ENCODE measurements at places on chromosomes 12 and 14. TPM values are rescaled to one million over a fixed set of nuclear protein-coding genes. Genes with fewer than 3 reads are reported as not detected.

DNA sequence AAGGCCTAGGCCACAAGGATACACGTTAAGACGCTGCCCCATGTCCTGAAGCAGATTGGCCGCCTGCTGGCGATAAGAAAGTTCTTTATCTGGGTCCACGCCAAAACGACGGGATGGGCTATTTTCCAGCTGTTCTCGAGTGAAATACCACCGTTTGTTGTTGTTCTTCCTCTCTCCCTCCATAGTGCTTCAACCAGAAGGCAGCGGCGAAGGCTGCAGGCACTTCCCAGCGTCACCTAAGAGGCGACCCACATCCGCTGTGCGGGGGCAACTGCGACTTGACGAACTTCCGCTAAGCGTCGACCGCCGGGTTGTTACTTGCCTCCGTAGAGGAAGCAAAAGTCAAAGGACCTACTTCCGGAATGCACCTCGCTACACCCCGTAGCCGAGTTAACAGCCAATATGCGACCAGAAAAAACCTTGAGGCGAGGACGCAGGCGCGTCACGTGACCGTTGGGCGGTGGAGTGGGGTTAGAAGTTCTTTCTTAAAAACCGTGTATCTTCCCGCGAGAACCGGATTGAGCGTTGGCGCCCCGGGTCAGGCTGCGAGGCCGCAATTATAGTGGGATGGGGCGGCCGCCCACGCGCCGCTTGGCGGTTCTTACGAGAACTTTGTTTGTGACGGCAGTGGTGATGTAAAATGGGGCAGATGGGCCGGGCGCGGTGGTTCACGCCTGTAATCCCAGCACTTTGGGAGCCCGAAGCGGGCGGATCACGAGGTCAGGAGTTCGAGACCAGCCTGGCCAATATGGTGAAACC lies at the start of gene CCNT1:
TSS of gene CCNT1 (minus strand) at position 215 of the 759 bp plus-strand sequence. CDS start at position 183, 32 bp downstream.
- H3K4me1 ChIP-seq = peaks cover 44% of the 10 kb centered on the region
- peaks cover 59% of the 10 kb centered on the region for H3K36me3 ChIP-seq
- peak within 1 kb of the TSS; percentile 87 for H3K4me3 ChIP-seq
- peak within 1 kb of the TSS; percentile 97 for H3K27ac ChIP-seq
- peak; percentile 99 for DNase-seq

GRCh38 chr12:4956054-4956453 lies 46.3 kb downstream of the KCNA1 start:
- H3K4me1 ChIP-seq = no peaks in the 10 kb centered on the region
- DNase-seq = no peak
- H3K4me3 ChIP-seq = no peak overlapping the region
- peaks cover 45% of the 10 kb centered on the region for H3K27me3 ChIP-seq

DNA sequence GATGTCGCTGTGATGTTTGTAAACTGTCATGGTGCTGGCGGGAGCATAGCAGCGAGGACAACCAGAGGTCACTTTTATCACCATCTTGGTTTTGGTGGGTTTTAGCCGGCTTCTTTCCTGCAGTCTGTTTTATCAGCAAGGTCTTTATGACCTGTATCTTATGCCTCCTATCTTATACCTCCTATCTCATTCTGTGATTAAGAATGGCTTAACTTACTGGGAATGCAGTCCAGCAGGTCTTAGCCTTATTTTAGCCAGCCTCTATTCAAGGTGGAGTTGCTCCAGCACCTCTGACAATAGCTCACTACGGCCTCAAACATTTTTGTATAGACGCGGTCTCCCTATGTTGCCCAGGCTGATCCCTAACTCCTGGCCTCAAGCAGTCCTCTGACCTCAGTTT lies 53.7 kb downstream of the B4GALNT3 start:
- H3K4me3 ChIP-seq = no peak overlapping the region
- no peaks in the 10 kb centered on the region for H3K36me3 ChIP-seq
- DNase-seq = no peak
- no peak overlapping the region for H3K27ac ChIP-seq

GRCh38 chr12:57236201-57236924 lies 6.9 kb downstream of the SHMT2 start:
- H3K4me1 ChIP-seq = peaks cover 72% of the 10 kb centered on the region
- H3K36me3 ChIP-seq = peaks cover 57% of the 10 kb centered on the region
- no peak overlapping the region for H3K4me3 ChIP-seq
- no peak for DNase-seq
- H3K27me3 ChIP-seq = peaks cover 30% of the 10 kb centered on the region
- H3K27ac ChIP-seq = no peak overlapping the region

DNA sequence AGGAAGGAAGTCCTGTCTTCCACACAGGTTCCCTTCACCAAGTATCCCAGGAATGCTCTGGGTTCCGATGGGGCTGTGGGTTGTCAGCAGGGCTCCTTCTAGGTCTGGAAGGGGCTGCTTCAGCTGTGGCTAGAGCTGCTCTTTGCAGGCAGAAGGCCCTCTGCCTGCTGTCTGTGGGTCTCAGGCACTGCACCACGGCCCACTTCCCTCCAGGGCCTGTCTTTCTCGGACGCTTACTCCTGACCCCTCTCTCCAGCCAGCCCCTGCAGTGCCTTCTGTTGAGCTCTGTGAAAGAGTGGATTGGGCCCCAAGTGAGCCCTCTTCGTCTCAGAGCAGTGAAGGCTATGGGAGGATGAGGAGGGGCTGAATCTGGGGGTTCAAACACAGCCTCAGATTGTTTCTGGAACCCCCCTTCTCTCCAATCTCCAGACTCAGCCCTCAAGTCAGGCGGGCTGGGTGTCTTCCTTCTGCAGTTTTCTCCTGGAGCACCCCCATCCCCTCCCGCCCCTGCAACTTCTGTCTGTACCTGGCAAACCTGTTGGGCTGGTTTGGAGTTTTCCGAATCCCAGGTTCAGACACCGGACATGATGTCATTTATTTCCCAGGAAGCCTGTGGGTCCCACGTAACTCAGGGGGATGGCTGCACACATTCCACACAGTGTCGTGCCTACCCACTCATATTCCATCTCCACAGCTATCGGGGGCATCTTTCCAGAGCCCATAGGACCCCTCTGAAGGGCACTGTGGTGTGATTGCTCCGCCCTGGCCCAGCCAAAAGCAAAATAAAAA lies 24.9 kb upstream of the SPPL3 start:
- no peaks in the 10 kb centered on the region for H3K36me3 ChIP-seq
- H3K4me3 ChIP-seq = no peak overlapping the region
- DNase-seq = no peak
- H3K4me1 ChIP-seq = no peaks in the 10 kb centered on the region
- H3K27ac ChIP-seq = no peak overlapping the region

The DAO gene
- not detected for total RNA-seq

The TMEM30B gene
- total RNA-seq = 0.48 TPM
